ENCODE measurements at places on chromosomes 3 and 15. TPM values are rescaled to one million over a fixed set of nuclear protein-coding genes. Genes with fewer than 3 reads are reported as not detected.

- no peak for ATAC-seq
Measured at GRCh38 chr3:151864423-151865101, 8.9 kb upstream of the SUCNR1 start.

DNA sequence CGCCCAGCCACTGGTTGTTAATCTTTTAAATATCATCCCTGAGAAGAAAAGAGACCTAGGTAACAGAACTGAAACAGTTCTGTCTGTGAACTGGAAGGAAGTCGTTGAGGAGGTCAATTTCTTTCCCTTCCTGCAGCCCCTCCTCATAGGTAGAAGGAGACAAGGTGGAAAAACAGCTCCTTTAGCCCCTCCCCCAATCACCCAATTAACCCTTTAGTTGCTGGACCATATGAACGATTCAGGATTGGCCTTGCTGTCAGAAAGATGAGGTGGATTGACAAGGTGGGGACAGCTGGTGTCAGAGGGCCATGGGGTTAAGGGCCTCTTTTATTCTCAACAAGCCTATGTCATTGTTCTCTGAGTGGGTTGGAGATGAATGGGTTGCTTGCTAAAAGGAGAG is 36.0 kb upstream of the ZNF445 start:
- no peak for ATAC-seq

DNA sequence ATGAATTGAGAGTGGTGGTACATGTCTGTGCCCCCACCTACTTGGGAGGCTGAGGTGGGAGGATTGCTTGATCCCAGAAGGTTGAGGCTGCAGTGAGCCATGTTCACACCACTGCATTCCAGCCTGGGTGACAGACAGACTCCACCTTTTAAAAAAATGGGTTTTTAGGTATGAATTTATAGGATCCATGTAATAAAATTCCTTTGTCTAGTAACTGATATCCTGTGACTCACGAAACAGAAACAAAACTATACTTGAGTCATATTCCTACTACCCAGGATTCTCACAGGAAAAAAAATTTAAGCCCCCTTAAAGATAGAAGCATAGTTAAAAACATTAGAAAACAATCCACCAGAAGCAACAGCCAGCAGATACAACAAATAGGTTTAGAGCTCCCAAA is 10.0 kb upstream of the CRTC3 start:
- ATAC-seq = no peak

Gene CACNA2D2
- total RNA-seq = 6.5 TPM

DNA sequence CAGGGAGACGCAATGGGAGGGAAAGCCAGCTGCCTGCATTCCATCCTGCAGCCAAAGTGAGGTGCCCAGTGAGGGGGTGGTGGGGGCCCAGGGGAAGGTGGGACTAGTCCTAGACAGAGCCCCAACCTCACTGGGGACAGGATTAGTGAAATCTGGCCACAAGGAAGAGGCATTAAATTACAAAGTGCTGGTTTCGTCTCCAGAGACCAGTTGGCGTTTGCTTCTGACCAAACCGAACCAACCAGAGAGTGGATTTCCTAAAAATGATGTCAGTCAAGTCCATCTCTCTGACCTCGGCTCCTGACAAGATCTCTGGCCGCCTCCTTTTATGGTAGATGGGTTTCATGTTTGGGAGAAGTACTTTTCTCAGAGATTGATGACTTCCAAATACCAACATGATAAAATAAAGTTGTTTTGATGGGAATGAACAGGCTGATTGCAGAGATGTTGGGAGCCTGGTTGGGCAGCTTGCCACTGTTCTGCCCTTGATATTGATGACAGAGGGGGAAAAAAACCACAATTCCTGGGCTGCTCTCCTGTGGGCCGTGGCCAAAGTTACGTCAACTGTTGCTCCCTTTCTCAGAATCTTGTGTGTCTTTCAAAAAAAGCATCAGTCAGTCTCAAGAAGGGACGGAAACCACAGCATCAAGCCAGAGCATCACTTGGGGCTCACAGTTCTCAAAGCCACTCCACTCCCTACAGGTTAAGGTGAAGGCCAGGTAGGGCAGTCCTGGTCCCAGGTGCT is 24.6 kb downstream of the ITGA11 start:
- ATAC-seq = no peak

Gene TTC23
- total RNA-seq = 9.5 TPM

Gene SLC15A2
- 53.5 TPM for total RNA-seq

DNA sequence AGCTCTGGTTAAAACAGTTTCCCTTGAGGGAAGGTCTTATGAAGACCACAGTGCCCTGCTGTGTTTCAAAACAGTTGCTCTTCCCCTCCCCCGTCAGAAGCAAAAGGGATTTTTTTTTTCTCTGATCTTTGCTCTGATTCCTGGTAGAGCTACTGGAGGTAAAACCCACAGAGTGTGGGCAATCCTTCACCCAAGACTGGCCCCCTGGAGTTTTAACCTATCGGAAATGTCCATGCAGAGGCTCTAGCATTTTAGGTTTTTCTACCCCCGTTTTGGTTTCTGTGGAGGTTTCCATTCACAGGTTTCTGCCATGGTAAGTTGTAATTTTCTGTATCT is 27.7 kb downstream of the GRM2 start:
- ATAC-seq = no peak

Gene HRG
- total RNA-seq = not detected

Gene CLCN2
- 7.5 TPM for total RNA-seq

Gene SEMA6D
- total RNA-seq = 33.1 TPM

Gene ISLR
- total RNA-seq = 9.8 TPM

DNA sequence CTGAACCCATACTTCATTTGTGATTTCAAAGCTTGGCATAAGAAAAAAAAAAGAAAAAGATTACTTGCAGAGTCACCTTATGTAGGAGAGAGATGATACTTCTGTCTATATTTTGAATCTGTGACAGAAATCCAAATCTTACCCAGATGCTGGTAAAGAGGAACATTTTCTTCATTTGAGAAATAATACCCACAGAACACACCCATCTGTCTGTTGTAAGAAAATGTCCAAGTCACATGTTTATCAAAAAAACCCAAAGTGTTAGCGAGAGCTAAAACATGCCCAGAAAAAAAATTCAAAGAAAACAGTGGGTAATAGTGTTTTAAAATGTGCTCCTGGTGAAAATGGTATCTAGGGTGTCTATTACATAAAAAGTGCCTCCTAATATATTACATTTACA is 18.0 kb upstream of the RAP2B start:
- ATAC-seq = no peak

- ATAC-seq = no peak
Measured at GRCh38 chr3:46303240-46303639, 50.7 kb upstream of the CCR2 start.

GRCh38 chr3:94185753-94186152 is 122.9 kb downstream of the NSUN3 start:
- no peak for ATAC-seq

Gene TF
- 5.5 TPM for total RNA-seq

Gene NFKBIZ
- 18.3 TPM for total RNA-seq

GRCh38 chr3:87798567-87798947 is 260.2 kb downstream of the CGGBP1 start:
- ATAC-seq = no peak

DNA sequence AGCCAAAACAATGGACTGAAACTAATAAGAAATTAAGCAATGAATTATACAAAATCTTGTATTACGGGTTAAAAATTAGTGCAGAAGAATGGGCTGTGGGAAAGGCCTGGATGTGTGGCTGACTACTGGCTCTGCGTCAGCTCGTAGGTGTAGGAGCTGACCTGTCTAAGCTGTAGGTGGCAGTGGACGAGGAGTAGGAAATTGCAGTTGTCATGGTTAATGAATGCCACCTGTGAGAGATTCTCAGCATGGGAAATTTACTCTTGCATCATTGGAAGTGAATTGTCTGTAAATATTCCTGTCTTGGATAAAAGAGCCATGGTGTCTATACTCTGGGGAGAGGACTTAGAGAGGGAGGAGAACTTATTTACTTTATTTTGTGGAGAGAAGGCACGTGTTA is 23.4 kb downstream of the CHRNA7 start:
- no peak for ATAC-seq

DNA sequence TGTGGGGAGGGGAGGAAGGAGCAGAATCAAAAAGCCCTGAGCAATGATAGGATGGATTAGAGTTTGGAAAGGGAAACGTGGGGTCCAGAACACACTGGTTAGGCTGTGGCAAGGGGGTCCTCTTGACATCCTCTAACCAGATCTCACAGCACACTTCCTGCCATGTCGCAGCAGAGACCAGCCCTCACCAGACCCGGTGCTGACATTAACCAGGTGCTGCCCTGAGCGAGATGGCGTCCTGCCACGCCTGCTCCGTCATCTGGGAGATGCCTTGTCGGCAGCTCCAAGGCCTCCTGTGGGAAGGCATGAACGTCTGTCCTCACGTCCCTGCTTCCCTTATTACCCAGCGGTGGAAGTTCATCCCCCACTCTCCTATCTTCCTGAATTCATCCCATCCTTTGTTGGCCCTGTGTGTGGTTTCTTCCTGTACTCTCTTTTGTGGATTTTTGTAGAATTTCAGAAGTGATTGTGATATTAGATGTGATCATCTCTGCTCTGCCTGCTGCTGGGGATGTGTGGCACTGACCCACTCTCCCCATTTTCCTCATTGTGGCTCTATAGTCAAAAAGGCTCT is 29.4 kb upstream of the MYZAP start:
- ATAC-seq = no peak

- no peak for ATAC-seq
Measured at GRCh38 chr3:94645790-94646189, 582.9 kb downstream of the NSUN3 start.

Gene FOXB1
- 5.3 TPM for total RNA-seq

- no peak for ATAC-seq
Measured at GRCh38 chr3:195307711-195308110, 36.8 kb upstream of the XXYLT1 start.

DNA sequence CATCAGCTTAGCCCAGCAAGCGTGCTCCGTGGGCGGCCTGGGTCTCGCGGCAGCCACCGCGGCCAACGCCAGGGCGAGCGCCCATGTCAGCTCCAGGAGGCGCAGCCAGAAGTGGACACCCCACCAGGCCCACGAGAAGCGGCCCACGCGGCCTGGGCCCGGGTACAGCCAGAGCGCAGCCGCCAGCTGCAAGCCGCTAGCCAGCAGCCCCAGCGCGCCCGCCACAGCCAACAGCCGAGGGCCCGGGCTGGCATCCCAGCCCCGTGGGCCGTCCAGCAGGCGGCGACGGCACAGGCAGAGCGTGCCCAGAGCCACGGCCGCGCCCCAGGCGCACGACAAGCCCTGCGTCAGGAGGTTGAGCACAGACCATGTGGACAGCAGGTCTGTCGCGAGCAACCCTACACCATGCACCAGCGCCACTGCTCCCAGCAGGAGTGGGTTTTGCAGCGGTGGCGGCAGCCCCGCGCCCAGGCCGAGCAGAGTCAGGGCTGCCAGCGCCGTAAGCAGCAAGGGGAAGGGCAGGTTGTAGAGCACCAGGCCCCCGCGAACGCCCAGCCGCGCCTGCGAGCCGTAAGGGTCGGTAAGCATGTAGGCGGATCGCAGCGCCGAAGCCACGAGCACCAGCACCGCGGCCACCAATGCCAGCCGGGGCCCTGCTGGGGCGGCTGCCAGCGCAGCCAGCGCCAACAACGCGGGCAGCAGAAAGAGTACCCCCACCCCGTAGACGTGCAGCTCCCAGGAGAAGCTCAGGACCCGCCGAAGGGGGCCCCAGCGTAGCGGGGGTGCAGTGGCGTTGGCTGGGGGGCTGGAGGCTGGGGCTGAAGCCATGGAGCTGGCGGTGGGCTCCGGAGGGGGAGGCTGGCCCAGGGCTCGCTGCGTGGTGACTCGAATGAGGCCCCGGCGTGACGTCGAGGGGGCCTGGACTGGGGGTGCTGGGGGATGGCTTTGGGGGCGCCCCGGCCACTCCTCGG is 4.9 kb downstream of the PRRT3 start:
- peak; percentile 80 for ATAC-seq

DNA sequence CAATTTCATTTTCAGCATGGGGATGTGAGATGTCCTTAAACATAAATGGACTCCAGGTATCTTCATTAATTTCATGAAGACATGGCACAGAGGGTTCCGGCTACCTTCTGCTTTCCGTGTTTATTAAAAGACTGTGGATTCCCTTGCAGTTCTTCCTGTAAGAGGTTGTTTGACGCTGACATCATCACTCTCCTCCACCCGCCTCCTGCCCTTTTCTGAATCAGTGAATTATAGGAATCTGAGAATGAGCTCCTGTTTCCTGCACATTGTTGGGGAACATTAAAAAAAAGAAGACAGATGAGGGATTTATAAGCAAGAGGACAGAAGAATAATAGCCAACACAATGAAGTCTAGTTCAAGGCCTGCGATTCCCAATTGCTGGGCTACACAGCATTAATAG is 191.3 kb downstream of the LPP start:
- no peak for ATAC-seq

Gene GNAT1
- total RNA-seq = not detected

GRCh38 chr3:707041-707440 is 385.8 kb upstream of the CNTN6 start:
- ATAC-seq = no peak

DNA sequence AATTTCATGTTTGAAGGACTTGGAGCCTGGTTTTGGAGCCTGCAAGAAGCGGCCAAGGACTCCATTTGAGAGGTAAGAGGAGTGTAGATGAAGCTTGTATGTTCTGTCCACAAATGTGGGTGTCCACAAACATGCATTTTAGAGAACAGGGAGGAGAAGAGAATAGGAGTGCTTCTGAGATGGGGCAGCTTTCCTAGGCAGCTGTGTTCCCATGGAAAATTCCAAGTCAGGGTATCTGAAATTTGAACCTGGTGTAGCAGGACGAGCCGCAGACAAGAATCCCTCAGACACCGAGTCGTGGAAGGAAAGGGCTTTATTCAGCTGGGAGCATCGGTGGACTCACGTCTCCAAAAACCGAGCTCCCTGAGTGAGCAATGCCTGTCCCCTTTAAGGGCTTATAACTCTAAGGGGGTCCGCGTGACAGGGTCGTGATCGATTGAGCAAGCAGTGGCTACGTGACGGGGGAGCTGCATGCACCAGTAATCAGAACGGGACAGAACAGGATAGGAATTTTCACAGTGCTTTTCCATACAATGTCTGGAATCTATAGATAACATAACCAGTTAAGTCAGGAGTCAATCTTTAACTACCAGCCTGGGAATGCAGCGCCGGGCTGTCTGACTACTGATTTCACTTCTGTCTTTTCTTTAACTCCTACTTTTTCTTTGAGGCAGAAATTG is 71.4 kb upstream of the WDR72 start:
- ATAC-seq = no peak

GRCh38 chr15:56736308-56736707 is 3.0 kb upstream of the ZNF280D start:
- ATAC-seq = no peak

GRCh38 chr3:66738625-66739365 is 238.0 kb upstream of the LRIG1 start:
- no peak for ATAC-seq

Data from motor neuron (in vitro differentiated cells).